Activated CD4-positive, alpha-beta T cell treated with anti-CD3 and anti-CD28 coated beads for 36 hours (primary cell): ENCODE measurements at places on chromosomes 2 and 18. TPM values are rescaled to one million over a fixed set of nuclear protein-coding genes. Genes with fewer than 3 reads are reported as not detected.

- H3K36me3 ChIP-seq = peaks cover 1% of the 10 kb centered on the region
- no peak overlapping the region for H3K27ac ChIP-seq
- no peak for DNase-seq
Observed at GRCh38 chr18:13420969-13421686, 202.6 kb downstream of the LDLRAD4 start.

DNA sequence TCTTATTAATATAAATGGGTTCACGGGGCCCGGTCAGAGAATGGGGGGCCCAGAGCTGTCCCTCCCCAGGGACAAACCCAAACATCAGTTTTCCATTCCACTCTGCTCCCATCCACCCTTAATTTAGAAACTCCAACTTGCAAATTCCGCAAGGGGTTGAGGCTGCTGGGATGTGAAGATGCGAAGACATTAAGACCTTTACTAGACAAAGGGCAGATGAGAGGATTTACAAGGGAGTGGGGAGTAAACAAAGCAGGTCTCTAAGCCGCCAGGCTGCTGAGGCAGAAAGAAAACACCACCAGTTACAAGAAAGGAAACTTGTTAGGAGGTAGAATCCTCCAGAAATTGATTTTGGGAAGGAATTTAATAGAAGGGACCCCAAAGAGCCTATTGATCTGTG is 33.1 kb downstream of the MARCO start:
- peaks cover 8% of the 10 kb centered on the region for H3K27me3 ChIP-seq
- H3K4me1 ChIP-seq = no peaks in the 10 kb centered on the region
- no peak overlapping the region for H3K4me3 ChIP-seq
- no peak for DNase-seq
- no peaks in the 10 kb centered on the region for H3K36me3 ChIP-seq
- H3K27ac ChIP-seq = no peak overlapping the region

- H3K4me1 ChIP-seq = no peaks in the 10 kb centered on the region
- H3K27me3 ChIP-seq = peaks cover 2% of the 10 kb centered on the region
- no peaks in the 10 kb centered on the region for H3K36me3 ChIP-seq
Observed at GRCh38 chr18:74546751-74547530, 12.6 kb downstream of the CNDP1 start.

- no peaks in the 10 kb centered on the region for H3K27me3 ChIP-seq
- no peak overlapping the region for H3K4me3 ChIP-seq
- no peaks in the 10 kb centered on the region for H3K36me3 ChIP-seq
- H3K4me1 ChIP-seq = no peaks in the 10 kb centered on the region
- H3K27ac ChIP-seq = no peak overlapping the region
Observed at GRCh38 chr2:49248506-49248905, 94.2 kb upstream of the FSHR start.

Gene PROKR1
- not detected for total RNA-seq

Gene TEKT4
- not detected for total RNA-seq

Gene DLGAP1
- 0.14 TPM for total RNA-seq

Gene PCARE
- total RNA-seq = not detected

Gene GCG
- not detected for total RNA-seq
